ENCODE measurements at places on chromosomes 3 and 15.
A peak's percentile ranks its signal among the peaks of the same experiment; 100 is the strongest.

- DNase-seq: peak; percentile 8
These were observed 12.7 kb downstream of the SPSB4 start for GRCh38 chr3:141063831-141064230.

DNA sequence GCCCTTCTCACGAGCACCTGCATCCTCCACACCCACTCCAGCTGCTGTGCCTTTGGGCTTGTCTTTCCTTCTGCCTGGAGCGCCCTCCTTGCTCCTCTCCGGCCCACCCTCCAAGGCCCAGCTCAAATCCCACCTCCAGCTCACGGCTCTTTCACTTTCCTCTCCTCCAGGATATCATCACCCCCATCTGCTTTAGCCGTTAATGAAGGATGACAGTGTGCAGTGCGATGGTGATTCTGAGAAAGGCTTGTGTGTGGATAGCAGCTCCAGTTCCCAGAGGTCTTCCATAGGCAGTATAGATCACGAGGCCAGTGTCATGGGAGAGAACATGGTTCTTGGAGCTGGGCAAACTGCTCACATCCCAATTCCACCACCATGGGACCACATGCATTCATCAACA, 237.4 kb downstream of the TLE3 start:
- no peak for DNase-seq

- DNase-seq: no peak
These were observed 25.9 kb downstream of the CEMIP start for GRCh38 chr15:80804970-80805495.

GRCh38 chr3:71048948-71049347, 534.6 kb downstream of the FOXP1 start:
- DNase-seq: no peak

GRCh38 chr15:73021139-73021621, 31.1 kb upstream of the NEO1 start:
- DNase-seq: no peak

- DNase-seq: no peak
These were observed 617.4 kb downstream of the SI start for GRCh38 chr3:164460851-164461250.

- DNase-seq: no peak
These were observed 69.4 kb downstream of the OSBPL10 start for GRCh38 chr3:31911643-31912042.

- no peak for DNase-seq
These were observed 851.0 kb downstream of the DIPK2A start for GRCh38 chr3:144822671-144823070.

DNA sequence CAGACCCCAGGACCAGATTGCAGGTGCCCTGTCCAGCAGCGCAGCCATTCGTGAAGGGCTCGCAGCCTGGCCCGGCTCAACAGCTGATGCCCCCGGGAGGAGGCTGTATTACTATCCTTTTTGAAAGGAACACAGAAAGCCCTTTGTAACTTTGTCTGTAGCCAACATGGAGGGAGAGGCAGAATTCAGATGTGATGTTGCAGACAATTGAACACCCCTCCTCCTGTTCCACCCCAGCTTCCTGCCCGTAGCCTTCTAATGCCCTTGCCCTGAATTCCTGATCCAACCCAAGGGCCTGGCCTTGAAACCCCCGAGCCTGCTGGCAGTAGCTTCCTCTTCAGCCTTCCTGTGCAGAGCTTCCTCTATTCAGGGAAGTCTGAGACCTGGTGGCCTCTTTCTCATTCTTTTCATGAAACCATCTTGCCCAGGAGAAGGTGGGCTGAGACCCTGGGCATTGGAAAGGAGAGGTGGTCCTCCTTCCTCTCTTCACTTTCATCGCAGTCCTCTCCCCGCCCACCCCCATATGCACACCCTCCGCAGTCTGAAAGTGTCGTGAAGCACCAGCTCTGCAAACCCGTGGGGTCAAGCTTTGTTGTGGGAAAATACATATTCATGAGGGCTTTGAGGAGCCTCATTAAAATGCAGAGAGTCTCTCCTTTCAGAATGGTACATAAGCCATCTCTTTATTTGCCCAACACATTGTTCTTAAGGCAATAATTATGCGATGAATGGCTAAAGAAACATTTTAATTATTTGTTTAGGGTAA, 109.2 kb downstream of the APBA2 start:
- no peak for DNase-seq

DNA sequence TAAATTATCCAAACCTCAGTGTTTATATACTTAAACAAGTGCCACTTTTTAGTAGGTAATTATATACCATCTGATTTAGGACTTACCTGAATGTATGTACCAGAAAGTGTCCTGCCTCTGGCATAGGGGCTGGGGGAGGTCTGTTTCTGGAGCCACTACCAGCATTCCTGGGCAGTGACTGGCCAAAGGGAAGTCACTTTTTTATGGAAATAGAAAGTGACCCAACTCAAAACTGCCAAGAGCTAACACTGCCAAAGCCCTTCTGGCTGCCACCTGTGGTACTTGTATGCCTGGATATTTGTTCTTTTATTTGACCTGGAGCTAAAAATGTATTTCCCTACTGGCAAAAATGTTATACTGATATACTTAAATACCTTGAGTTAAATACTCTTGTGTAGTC, 42.7 kb downstream of the ESYT3 start:
- DNase-seq: no peak
